ENCODE measurements at places on chromosomes 12 and 14.
A peak's percentile ranks its signal among the peaks of the same experiment; 100 is the strongest.

DNA sequence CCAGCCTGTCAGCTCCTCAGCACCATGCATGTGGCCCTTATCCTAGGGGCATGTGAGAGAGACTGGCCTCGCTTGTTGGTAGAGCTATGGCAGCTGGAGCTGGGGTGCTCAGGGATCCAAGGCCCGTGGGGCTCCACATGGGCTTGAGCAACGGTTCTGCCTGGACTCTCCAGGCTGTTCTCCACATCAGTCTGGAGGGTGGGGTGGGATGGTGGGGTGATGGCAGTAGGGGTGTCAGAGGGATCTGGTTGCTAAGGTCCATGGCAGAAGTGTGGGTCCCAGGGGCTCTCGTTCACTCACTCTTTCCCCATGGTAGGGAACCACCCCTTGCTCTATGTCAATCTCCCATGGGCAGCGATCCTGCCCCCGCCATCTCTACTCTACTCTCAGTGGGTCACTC lies 622.6 kb downstream of the LRFN5 start:
- no peak for DNase-seq

DNA sequence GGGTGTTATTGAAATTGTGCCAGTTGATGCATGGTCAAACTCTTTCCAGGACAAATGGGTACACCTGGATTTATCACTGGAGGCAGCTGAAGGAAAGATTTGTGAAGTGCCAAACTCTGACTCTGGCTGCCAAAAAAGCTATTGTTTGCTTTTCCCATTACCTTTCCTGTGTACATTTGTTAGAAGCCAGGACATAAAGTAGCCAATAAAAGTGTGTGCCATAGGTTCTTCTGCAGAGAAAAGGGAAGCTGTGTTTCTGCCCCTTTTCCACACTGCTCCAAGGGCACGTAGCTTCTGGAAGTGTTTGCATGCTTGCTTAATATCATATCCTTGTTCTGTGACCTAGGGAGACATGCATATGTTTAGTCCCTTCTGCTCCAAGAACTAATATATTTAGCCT lies 1114.4 kb downstream of the SLC16A7 start:
- no peak for DNase-seq

DNA sequence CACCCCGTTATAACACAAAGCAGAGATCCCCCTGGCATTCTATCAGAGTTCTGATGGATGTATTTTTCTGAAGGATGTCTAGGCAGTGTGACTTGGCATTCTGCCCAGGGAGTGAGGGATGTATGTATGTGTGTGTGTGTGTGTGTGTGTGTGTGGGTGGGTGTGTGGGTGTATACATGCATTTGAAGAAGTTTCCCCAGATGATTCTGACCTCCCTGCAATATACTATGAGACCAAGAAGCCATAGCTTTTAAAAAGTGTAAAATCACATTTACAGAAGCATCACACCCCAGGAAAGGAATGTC lies 59.7 kb upstream of the NAP1L1 start:
- DNase-seq, result peak; percentile 16

- no peak for DNase-seq
These were observed 355.6 kb downstream of the LRIG3 start for GRCh38 chr12:58564721-58565120.

GRCh38 chr12:105986779-105987684 lies 151.7 kb downstream of the NUAK1 start:
- no peak for DNase-seq

DNA sequence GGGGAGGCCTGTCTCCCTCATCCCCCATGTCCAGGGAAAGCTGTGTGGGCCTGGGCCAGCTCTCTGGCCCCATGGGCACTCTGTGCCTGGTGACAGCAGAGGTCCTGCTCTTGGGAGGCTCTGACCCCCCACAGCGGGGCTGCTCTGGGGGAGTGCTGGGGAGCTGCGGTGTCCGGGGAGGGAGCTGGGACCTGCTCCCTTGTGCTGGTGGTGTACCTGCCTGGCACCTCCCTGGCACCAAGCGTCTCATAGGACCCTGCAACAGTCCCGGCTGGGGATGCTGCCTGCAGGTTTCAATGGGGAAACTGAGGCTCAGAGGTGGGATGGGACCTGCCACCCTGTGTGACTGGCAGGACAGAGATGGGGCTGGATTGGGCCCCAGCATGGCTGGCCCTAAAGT lies 111.3 kb downstream of the KIF26A start:
- DNase-seq, result no peak

GRCh38 chr12:6074979-6075585 lies 49.4 kb downstream of the VWF start:
- no peak for DNase-seq

- DNase-seq, result no peak
These were observed 1036.1 kb downstream of the TMEM121 start for GRCh38 chr14:106562451-106562850.

DNA sequence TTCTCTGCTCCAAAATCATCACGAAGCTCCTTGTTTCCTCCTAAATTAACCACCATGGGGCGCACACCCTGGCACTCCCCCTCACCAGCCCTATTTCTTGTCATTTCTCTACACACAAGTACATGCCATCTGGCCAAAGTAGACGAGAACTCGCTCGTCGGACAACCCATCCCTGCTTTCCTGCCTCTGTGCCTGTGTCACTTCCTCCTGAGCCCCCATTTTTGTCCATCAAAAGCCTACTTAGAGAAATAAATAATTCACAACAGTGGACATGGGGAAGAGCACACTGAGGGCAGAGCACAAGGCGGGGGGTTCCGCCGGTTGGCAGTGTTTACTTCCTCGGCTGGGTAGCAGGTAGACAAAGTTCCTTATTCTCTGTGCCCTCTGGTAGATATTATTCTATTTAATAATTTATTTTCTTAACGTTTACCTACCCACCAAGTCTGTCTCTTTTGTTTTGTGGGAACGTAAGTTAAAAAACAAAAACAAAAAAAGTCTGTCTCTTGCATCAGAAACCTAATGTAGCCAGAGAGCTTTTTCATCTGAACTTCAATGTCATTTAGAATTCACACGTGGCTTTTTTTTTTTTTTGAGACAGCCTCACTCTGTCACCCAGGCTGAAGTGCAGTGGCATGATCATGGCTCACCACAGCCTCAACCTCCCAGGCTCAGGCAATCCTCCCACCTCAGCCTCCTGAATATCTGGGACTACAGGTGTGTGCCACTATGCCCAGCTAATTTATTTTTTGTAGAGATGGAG lies 6.0 kb downstream of the VPS37B start:
- DNase-seq, result no peak

- no peak for DNase-seq
These were observed 51.1 kb upstream of the HIF1A start for GRCh38 chr14:61644175-61644574.

DNA sequence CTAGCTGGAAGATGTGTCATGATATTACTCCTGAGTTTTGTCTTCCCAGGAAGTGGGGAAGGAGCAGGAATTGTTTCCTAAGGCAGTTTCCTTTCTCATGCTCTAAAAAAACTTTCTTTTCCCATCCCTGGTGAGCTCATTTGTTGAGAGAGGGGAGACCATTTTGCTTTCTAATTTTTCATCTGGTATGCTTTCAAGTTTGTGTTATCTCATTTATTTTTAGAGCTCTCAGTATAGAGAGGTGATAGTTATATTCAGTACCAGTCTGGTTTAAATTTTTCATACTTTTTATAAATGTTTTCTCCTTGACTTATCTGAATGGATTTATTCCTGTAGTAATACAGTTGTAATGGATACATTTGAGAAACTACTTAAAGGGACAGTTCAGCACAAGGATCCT lies 79.6 kb downstream of the FBXW8 start:
- no peak for DNase-seq

Measured in NCI-H187 (cell line).